ENCODE measurements at places on chromosomes 7 and 10.

GRCh38 chr10:104780165-104780564 is 139.1 kb downstream of the SORCS3 start:
- no peak for DNase-seq

- DNase-seq: no peak
Measured at GRCh38 chr10:44627591-44628354, 242.9 kb upstream of the CXCL12 start.

GRCh38 chr7:111290982-111291381 is 200.1 kb downstream of the LRRN3 start:
- no peak for DNase-seq

DNA sequence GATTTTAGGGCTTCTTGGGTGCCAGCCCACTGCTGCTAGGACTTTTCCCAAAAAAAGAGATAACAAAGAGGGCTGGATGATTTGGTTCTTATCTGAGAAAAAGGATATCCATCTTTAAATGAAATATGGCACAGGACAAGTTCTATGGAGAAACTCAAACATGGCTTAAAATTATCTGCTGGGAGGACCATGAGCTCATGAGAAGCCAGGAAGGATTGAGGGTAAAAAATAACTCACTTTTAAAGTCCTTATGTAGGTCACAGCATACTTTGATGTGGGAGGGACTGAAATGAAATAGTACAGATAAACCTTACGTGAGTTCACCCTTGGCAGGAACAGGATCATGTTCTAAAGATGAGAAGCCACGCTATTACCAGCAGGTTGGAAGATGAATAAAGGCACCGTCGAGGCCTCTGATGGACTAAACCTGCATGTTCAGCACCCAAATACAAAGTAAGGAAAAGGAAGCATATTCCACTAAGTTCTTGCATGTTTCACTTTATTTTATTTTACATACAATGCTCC is 369.2 kb upstream of the KLF6 start:
- DNase-seq: no peak

- DNase-seq: no peak
Measured at GRCh38 chr10:60257767-60258428, 131.8 kb downstream of the ANK3 start.

DNA sequence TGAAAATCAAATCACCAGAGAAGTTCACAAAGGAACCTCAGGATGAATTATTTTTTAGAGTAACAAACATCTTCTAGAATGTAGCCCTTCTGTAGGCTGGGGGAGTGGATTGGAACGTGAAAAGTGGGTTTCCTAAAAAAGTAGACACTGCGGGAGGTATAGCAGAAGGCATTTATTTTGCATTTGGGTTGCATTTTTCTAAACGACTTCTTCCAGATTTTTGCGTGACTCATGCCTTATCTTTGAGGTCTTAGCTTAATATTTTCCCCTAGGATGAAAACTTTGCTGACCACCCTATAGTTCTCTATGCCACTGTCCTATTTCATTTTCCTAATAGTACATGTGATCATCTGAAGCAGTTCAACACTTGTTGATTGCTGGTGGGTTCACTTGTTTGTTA is 112.7 kb upstream of the JCAD start:
- no peak for DNase-seq

DNA sequence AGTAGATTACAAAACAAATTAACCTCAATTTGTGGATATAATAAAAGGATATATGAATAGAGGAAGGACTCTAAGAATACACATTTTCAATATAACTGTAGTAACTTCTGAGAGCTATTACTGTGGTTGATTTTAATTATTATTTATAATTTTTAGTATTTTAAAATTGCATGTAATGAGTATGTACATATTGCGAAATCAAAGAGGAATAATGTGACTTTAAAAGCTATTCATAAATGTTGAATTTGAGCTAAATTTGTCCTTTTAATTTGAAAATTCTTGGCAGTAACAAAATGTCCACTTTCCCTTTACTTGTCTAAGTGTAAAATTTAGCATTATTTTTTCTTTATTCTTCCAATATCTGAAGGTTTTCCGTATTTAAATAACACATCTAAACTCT is 750.6 kb upstream of the PCDH15 start:
- no peak for DNase-seq

DNA sequence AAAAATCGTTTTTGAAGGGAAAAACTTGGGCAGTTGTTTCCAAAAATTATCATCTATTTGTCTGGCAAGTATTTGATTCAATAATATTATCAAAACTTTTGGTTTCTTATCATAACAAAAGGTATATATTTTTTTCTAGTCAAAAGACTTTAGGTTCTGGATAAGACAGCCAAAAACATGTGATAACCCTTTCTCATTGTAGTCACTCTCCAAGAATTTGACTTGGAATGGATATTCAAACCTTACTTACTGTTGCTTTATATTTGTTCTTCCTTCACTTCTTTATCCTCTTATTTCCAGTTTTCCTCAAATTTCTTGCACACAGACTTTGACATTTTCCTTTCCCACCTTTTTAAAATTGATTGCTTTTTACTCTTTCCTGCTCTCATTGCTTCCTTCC is 140.9 kb upstream of the FAM3C start:
- no peak for DNase-seq

DNA sequence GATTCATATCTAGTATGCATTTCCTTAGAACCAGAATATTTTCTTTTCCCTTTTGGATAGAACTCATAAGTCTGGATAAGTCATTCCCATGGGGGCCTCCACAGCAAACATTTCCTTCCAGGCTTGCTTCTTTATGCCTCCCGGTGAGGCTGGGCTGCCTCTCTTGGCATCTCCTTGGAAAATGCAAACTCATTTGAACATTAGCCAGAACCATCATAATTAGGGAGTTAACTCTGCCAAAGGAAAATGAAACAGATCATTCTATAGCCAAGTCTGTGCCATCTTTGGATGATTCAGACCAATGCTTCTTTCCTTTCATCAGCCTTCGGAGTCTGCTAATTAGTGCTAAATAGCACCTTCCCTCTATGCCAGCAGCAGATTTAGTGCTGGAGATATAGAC is 81.1 kb downstream of the PLPP4 start:
- DNase-seq: no peak

DNA sequence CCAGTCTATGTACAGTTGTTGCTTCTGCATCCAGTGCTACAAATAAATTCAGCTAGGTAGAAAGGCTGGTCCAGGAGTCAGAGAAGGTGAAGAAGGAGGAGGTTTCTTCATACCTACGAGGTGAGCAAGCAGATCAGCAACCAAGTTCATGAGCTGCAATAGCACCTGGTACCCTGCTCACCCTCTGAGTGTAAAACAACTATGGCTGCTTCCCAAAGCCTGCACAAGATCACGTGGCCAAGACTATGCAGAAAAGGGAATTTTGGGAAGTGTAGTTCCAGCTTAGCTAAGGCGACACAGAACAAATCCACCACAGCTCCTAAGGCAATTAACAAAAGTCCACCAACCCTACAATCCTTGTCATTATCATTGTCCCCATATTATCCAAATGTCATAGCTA is 95.9 kb upstream of the AUTS2 start:
- no peak for DNase-seq

DNA sequence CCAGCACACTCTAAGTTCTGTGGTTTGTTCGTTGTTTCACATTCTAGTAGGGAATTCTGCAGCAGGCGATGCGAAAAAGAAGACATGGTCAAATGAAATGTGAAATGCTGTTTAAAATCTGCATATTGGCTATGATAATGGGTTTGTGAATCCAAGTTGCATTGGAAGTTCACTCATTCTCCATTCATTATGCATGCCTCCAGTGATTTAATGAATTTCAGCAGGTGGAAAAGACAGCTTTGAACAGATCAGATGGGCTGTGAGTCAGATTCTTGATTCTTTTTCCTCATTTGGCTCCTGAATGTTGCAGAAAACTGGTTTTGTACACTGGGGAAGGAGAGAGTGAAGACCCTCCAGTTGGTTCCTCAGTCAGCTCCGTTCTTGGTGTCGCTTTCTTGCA is 52.1 kb downstream of the PNLIPRP2 start:
- no peak for DNase-seq

- DNase-seq: no peak
Measured at GRCh38 chr7:23467291-23467805, 2.9 kb downstream of the IGF2BP3 start.

DNA sequence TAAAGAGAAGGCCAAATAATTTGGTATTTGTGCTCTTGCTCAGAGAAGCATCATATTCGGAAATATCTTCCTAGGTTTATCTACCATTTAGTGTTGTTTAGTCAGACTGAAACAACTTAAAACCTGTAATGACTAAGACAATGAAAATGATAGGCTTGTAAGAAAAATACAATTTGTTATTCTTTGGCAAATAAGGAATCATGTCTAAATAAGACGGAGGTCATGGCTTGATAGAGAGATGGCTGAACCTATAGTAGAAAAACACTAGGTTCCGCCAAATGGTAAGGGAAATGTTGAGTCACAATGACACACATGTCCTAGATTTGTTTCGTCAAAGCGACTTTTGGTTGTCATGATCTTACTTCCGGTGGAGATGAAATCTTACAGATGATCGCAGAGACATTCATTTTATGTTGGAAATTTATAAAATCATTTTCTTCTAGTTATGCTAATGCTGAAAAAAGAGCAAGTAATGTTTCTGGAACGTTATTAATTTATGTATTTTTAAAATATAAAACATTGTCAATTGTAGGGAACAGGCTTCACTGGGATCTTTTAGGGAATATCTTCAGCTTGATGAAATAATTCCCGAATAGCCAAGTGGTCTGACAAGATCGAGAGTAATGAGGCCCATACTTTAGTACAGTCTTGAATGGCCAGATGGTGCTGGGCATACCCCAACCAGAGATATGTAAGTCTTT is 1.0 kb downstream of the SRGN start:
- DNase-seq: no peak

DNA sequence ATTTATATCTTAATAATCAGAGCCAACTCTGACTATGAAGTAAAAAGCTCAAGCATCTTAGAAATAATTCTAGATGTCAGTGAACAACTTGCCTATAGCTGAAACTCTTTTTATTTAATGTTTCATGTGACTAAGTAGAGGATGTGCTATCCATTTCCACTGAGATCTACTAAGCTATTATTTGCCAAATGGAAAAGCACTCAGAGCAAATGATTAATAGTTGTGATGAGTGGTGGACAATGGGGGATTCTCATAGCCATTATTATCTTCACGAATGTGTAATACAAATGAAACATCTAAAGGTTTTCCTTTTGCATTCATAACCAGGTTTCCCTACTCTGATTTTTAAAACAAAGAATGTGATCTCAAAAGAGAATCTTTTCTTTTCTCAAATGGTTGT is 126.6 kb upstream of the GNAI1 start:
- no peak for DNase-seq

DNA sequence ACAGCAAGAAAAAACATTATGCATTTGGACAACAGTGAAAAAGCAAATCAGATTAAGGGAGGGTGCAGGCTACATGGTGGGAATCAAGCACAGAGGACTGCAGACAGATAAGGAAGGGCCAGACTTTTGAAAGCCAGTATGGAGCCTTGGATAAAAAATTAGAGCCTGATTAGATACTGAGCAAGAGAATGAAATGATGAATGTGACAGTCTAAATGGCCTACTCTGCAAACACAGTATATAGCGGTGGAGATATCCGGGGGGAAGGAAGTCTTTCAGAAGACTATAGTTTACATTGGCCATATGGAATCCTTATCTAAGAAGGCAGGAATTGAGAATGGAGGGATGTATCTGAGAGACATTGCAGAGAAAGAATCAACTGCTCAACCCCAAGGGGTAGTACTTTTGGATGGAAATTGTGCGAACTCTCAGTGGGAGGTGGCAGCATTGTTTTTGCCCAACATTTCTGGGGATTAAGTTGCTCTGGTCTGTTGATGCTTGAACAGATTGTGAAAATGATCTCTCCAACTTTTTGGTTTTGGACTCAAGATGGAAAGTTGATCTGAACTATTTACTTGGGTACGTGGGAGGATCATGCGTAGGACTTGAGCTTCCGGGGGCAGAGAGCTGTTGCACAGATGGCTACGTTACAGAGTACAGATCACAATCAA is 39.4 kb upstream of the CHCHD3 start:
- no peak for DNase-seq

DNA sequence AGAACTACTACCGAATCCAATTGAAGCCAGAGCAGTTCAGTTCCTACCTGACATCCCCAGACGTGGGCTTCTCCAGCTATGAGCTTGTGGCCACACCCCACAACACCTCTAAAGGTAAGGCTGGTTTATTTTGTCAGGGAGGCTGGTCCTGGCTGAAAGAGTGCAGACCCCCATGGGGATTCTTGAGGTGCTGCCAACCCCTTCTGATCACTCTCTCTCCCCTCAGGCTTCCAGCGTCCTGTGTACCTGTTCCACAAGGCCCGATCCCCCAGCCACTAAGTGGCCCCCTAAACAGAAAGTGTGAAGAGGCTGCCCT is 3.1 kb downstream of the PPP1R35 start:
- DNase-seq: no peak

GRCh38 chr10:107616463-107617410 is 452.2 kb upstream of the SORCS1 start:
- no peak for DNase-seq

GRCh38 chr7:128003787-128004186 is 27.4 kb downstream of the LRRC4 start:
- no peak for DNase-seq

DNA sequence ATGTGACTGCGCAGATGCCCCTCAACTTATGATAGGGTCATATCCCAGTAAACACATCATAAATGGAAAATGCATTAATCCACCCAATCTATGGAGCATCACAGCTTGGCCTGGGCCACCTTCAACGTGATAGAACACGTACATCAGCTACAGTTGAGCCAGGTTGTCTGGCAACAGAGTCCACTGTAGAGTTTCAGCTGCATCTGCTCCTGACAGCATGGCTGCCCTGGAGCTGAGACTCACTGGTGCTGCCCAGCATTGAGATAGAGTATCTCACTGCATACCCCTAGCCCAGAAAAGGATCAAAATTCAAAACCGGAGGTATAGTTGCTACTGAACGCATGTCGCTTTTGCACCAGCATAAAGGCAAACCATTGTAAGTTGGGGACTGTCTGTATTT is 437.7 kb upstream of the MKI67 start:
- DNase-seq: no peak

DNA sequence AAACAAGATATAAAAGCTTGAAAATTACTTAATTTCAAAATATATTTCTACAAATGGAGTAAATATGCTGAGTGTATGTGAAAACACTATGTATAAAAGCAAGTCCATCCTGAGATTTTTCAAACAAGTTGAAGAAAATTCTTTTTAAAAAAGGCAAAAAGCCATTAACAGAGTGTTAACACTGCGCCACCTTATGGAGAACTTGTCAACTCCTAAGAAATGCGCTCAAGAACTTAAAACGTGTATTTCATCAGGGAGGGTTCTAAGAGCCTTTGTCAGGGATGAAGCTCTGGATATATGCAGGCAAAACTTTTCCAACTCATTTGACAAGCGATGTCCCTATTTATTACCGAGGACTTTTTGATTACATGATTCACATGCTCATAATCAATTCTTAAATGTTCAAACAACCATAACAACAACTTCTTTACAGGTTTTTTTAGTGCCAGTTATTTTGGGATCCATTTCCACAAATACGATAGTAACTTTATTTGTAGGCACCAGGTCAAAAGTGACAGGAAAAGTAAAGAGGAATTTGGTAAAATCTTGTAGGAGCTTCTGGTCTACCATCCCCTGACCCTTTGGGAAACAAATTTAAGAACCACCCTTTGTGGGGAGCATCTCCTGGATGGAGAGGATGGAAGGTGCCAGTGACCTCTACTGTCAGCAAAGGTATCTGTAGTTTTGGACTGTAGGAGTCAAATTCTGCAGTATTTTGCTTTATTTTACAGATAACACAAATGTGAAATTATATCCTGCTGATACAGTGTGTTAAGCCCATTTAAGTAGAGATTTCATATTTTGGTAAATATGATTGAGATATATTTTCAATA is 23.2 kb downstream of the CALCR start:
- no peak for DNase-seq

- DNase-seq: no peak
Measured at GRCh38 chr7:121016966-121017365, 28.5 kb downstream of the CPED1 start.
